ENCODE measurements at places on chromosomes 7 and 10.

DNA sequence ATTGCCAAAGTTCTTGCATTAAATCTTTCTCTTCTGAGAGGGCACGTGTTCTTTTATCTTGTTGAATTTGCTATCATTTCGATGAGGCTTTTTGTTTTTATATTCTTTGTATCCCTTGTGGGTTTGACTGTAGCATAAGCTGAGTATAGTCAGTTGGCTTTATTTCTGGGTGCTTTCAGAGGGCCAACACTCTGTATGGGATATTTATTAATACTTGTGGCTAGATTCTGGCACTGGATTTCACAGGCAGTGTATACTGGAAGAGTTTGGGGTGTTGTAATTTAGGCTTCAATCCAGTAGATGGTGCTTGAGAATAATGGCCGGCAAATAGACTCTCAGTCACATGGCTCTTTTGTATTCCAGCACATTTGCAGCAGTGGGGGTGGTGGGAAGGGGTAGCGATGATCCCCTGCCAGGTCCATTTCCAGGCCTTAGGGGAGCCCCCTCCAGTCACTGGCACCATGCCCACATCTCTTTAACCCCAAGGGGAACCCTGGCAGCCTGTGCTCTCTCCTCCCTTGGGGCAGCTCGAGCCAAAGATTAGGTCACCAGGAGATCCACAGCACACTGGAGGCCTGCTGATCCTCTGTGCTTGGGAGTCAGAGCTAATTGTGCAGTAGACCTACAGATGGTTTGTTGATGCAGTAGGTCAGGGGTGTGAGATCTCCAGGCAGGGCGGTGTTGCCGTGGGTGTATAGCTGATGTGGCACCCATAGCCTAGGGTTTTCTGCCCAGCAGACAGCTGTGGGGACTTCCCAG, 81.8 kb downstream of the PTPN20 start:
- DNase-seq, result peak; percentile 44

- no peak for DNase-seq
Observed at GRCh38 chr7:137418841-137419240, 75.3 kb upstream of the PTN start.

GRCh38 chr7:64951250-64951848, 39.5 kb downstream of the ZNF117 start:
- no peak for DNase-seq

- no peak for DNase-seq
Observed at GRCh38 chr10:93630625-93631557, 18.6 kb downstream of the PDE6C start.

DNA sequence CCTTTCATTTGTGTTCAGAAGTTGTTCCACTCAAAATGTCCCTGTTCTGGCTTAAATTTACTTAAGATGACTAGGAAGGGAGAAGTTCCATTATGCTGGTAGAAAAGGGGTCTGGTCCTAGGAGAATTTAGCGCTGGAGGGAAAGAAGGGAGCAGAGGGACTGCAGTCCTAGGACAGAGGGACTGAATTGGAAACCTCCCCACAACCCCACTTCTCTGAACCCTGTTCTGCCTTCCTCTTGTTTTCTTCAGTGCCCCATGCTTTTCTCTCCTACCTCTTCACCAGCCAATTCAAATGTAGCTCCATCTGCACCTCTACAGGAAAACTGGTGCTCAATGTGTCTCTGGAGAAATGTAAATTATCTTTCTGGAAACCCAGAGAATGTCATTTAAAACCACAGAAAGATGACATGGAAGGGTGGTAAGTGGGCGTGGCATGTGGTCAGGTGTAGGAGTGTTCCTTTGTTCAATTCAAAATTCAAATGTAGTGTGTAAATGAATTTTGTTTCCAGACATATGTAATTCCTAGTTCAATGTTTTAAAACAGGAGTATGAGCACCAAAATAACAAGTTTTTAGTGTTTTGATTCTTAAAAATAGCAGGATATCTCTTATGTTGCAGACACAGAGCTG, 24.0 kb upstream of the RHOBTB1 start:
- DNase-seq, result no peak

GRCh38 chr10:19922236-19922963, 106.2 kb downstream of the PLXDC2 start:
- no peak for DNase-seq

DNA sequence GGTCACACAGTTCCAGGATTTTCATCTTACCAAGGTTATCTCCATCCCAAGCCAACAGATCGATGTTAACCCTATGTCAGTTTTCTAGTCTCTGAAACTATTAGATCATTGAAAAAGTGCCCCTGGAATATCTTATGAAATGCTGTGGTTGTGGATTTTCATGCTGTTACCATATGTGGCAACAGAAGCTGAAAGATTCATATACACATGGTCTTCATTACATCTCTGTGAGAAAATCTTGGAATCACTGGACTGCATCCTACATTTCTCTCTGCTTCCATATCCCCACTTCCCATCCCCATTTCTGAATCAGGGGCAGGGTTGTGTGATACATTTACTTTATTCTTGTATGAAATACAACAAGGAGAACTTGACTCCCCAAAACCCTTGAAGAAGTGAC, 146.1 kb downstream of the SLC16A9 start:
- no peak for DNase-seq

DNA sequence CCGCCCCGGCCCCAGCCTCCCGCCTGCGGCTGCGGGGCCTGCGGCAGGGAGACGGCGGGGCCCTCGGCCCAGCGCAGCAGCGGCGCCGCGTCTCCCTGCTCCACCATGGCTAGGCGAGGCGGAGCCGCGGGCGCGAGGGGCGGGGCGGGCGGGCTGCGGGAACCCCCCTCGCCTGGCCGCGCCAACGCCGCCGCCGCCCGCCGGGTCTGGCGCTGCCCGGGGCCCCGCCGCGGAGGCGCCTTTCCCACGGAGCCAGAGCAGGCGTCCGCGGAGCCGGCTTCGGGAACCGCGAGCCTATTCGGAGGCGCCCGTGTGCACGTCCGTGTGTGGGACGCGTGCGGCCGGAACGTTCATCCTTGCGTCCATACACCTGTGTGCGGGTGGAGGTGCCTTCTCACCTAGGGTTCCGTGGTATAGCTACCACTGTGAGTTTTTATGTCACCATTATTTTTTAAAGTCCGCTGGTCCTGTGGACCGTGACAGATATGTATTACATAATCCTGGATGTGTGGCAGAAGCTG, at the start of gene DENND11:
TSS of gene DENND11 (minus strand) at position 120 of the 521 bp plus-strand sequence. CDS start at position 107, 13 bp downstream.
- no peak for DNase-seq

DNA sequence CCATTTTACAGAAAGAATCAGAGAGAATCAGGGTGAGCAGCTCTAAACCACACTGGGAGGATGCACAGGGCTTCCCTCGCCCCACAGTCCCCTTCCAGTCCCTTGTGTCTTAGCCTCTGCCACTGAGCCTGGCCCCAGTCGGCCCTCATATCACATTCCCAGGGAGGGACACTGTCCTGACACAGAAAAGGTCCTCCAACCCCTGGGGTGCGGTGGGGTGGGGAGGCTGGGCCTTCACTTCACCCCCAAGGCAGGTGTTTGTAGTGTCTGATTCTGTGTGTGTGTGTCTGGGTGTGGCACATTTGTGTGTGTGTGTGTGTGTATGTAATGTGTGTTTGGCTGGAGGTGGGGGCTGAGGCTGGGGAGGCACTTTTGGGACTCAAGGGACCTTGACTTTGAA, 1.8 kb upstream of the KCP start:
- no peak for DNase-seq

DNA sequence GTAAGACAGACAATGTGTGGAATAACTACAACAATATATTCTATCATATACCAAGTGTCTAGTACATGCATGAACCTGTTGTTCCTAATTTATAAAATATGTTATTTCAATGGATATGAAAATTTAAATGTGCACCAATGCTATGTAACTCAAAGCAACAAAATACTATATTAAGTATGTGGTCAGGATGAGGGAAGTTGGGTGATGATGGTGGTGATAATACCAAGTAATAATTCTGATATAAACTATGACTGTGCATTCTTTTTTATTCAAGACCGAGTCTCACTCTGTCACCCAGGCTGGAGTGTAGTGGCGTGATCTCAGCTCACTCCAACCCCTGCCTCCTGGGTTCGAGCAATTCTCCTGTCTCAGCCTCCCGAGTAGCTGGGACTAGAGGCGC, 2.1 kb upstream of the FRA10AC1 start:
- DNase-seq, result no peak

DNA sequence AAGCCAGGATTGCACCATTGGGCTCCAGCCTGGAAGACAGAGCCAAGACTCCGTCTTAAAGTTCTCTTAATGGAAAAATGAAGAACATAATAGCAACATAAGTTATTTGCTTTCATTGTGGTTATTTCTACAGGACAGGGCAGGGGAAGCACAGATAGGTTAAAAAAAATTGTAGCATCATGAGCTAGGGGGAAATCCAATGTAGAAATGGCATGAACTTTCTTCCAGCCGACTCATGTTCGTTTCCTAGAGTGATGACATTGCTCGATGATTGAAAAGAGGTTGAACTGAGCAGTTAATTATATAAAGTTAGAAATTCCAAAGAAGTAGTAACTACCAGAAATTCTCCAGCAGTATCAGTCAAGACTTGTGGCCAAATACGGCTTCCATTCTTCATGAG, 64.9 kb downstream of the DAGLB start:
- DNase-seq, result no peak

DNA sequence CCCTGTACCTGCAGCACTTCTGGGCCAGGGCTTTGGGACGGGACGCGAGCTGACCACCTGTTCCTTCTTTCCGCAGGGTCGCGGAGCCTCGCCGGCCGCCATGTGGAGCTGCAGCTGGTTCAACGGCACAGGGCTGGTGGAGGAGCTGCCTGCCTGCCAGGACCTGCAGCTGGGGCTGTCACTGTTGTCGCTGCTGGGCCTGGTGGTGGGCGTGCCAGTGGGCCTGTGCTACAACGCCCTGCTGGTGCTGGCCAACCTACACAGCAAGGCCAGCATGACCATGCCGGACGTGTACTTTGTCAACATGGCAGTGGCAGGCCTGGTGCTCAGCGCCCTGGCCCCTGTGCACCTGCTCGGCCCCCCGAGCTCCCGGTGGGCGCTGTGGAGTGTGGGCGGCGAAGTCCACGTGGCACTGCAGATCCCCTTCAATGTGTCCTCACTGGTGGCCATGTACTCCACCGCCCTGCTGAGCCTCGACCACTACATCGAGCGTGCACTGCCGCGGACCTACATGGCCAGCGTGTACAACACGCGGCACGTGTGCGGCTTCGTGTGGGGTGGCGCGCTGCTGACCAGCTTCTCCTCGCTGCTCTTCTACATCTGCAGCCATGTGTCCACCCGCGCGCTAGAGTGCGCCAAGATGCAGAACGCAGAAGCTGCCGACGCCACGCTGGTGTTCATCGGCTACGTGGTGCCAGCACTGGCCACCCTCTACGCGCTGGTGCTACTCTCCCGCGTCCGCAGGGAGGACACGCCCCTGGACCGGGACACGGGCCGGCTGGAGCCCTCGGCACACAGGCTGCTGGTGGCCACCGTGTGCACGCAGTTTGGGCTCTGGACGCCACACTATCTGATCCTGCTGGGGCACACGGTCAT, 13.3 kb downstream of the GPR146 start:
- no peak for DNase-seq

Data from anterior cingulate cortex (tissue), 58 donors.